Esophagus squamous epithelium (tissue), 5 donors: ENCODE measurements at places on chromosomes 13 and 19. TPM values are rescaled to one million over a fixed set of nuclear protein-coding genes. Genes with fewer than 3 reads are reported as not detected.

DNA sequence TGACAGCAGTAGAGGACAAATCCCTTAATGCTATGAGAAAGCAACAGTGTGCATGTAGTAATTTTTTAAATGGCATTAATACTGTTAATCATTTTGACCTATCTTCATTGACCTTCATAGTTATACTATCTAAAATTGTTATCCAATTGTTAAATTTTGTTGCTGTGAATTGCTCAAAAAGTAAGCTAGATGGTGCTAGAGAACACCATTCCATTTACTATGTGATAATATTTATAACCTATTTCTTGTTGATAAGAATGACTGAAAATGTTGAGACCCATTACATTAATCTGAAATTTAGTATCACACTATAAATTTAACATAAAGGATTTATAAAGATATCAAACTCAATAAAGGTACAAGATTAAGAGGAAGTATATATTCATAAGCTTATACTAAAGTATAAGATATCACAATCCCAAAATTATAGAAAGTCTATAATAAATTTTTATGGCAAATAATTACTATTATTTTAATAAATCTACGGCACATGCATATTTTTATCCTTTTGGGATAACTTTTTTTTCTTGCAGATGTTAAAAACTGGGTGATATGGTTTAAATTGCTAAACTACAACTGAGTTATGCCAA, 1573.3 kb downstream of the PCDH9 start:
- no peaks in the 10 kb centered on the region for H3K27me3 ChIP-seq
- H3K27ac ChIP-seq: no peak overlapping the region
- H3K4me1 ChIP-seq: no peaks in the 10 kb centered on the region
- no peak overlapping the region for H3K4me3 ChIP-seq

DNA sequence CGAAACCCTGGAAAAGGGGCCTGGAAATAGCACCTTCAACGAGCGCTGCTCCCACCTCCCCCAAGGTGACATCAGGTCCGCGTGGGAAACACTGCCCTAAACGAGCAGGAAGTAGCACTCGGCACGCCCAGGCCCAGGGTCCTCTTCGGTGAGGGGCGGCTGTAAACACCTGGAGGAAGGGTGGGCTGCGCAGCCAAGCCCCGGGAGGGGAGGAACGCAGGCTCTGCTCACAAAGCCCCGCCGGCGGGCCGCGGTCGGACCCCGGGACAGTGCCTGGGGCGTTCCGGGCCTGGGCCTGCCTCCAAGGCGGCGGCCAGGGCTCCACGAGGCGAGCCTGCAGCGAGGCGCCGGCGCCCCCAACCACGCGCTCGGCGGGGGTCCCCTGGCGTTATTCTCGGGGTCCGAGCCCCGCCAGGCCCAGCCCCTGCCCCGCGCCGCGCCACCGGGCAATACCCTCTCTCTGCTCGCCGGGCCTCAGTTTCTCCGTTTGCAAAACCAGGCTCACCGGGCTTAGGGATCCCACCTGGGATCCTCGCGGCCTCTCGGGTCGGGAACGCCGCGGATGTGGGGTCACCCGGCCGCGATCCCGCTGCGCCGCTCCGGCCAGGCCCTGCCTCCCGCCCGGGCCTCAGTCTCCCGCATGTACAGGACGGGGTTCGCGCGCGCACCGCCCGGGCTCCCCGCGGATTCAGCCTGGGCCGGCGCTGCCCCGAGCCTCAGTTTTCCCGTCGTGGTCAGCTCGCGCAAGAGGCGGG, 630 bp downstream of the RNF126 start:
- H3K27ac ChIP-seq: peak overlapping the region; percentile 98
- no peaks in the 10 kb centered on the region for H3K36me3 ChIP-seq
- peak overlapping the region; percentile 85 for H3K4me3 ChIP-seq
- no peaks in the 10 kb centered on the region for H3K27me3 ChIP-seq
- no peak for DNase-seq

DNA sequence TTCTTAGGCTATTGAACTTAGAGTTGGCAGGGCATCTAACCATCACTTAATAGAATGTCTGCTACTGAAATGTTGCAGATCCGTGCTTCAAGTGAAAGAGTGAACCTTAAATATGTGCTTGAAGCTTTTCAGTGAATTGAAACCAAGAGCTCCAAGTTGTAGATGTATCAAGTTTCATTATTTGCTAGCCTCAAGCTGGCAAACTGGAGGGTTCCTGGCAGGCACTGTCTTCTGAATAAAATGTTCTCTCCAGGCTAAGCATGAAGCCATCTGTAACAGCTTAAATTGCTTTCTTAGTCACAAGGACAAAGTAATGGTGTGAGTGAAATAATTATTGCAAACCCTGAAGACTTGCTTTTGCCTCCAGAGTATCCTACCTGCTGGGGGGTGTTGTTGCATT, 415.0 kb upstream of the SPRY2 start:
- H3K4me3 ChIP-seq: no peak overlapping the region
- no peaks in the 10 kb centered on the region for H3K36me3 ChIP-seq
- H3K27ac ChIP-seq: no peak overlapping the region
- H3K4me1 ChIP-seq: no peaks in the 10 kb centered on the region
- no peaks in the 10 kb centered on the region for H3K27me3 ChIP-seq
- no peak for DNase-seq

DNA sequence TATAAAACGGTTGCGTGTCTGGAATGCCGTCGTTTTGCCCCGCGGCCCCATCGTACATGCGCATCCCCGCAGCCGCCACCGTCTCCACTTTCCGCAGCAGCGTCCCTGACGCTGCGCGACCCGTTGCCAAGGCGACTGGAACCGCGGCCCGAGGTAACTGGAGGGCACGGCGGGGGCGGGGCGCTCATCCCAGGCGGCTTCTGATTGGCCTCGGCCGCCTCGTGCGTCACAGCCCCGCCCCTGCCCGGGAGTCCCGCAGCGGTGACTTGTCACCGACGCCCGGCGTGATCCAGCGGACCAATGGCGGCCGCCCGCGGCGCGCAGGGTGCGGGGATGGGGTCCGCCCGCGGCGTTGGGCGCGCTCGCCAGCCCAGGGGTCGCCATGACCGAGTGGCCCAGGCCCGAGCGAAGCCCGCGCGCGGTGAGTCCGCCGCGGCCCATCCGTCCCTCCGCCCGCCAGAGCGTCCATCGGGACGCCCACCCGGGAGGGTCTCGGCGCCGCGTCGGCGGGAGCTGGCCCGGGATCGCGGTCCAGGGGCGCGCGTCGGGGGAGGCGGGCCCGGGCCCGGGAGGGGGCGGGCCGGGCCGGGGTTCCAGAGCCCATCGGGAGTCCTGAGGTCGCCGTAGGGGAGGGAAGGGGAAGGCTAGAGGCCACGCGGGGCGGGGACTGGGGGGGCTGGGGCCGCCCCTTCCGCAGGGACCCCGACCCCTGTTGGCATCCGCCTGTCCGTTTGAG, at the start of gene ZSCAN1:
Gene ZSCAN1 (plus strand): TSS at position 285 of the 736 bp plus-strand sequence. CDS start 3,812 bp downstream, outside the sequence.
- peak within 1 kb of the TSS; percentile 70 for H3K27ac ChIP-seq
- no peaks in the 10 kb centered on the region for H3K27me3 ChIP-seq
- H3K36me3 ChIP-seq: no peaks in the 10 kb centered on the region
- no peak for DNase-seq
- H3K4me1 ChIP-seq: peaks cover 13% of the 10 kb centered on the region

- H3K27me3 ChIP-seq: no peaks in the 10 kb centered on the region
- no peaks in the 10 kb centered on the region for H3K36me3 ChIP-seq
- no peak for DNase-seq
These were observed 54.2 kb downstream of the GPR12 start for GRCh38 chr13:26706381-26706780.

DNA sequence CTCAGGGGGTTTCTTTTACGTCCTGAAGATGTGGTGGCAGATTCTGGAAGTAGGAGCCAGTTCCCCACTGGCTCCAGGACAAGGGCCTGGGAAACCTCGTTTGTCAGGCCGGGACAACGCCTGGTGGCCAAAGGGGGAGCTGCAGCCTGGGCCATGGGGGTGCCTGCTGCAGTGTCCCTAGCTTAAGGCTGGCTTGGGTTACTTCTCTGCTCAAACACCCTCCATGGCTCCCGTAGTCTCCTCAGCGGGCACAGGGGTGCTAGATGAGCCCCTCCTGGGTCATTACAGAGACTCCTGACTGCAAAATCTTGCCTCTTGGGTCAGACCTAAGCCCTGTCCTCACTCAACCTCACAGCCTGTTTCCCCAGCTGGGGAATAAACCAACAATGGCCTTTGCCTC, 14.7 kb downstream of the CILP2 start:
- no peak overlapping the region for H3K4me3 ChIP-seq
- no peaks in the 10 kb centered on the region for H3K27me3 ChIP-seq
- no peaks in the 10 kb centered on the region for H3K4me1 ChIP-seq
- H3K27ac ChIP-seq: no peak overlapping the region
- H3K36me3 ChIP-seq: no peaks in the 10 kb centered on the region
- no peak for DNase-seq

DNA sequence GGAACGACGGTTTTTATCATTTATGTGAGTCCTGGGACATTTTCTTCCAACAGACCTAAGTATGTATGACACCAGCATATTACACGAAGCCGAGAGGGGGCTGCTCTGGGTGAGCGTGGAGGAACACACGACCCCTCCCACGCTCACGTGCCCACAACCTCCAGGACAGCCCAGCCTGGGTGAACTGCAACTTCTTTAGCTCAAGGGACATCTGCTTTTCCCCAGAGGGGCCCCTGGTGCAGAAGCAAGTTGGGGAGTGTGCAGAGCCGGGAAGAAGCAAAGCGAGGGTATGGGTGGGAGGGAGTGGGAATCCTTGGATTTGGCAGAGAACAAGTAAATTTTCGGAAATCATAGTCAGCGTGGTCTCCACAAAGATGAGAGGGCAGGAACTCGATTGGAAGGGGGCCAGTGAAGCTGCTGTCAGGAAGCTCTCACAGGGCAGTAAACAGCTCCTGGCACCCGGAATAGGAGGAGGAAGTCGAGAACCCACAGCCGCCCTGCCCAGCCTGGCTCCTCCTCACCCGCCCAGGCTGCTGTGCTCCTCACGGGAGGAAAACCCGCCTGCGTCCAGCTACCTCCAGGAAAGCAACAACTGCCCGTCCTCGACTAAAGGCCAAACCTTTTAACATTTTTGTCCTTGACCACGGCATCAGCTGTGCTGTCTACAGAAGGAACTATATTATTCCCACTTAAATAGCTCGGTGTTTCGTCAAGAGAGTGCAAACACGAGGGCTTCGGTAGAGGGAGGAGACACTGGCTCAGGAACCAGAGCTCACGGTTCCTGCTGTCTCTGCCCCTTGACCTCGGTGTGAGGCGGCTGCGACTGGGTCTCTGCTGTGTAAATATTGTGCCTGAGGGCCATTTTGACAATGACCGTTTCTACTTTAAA, 17.2 kb upstream of the CFAP97D2 start:
- peaks cover 15% of the 10 kb centered on the region for H3K4me1 ChIP-seq
- no peaks in the 10 kb centered on the region for H3K36me3 ChIP-seq
- H3K27ac ChIP-seq: no peak overlapping the region
- DNase-seq: no peak
- H3K4me3 ChIP-seq: no peak overlapping the region
- H3K27me3 ChIP-seq: no peaks in the 10 kb centered on the region

- H3K27me3 ChIP-seq: no peaks in the 10 kb centered on the region
- DNase-seq: no peak
- H3K4me3 ChIP-seq: peak within 1 kb of the TSS; percentile 83
- peaks cover 26% of the 10 kb centered on the region for H3K4me1 ChIP-seq
- peak within 1 kb of the TSS; percentile 94 for H3K27ac ChIP-seq
- peaks cover 12% of the 10 kb centered on the region for H3K36me3 ChIP-seq
These were observed at the start of gene FOXA3 for GRCh38 chr19:45863840-45864628. Gene FOXA3, plus strand, starts transcription at chr19:45864326. Its CDS starts 131 bp downstream, at chr19:45864457.

DNA sequence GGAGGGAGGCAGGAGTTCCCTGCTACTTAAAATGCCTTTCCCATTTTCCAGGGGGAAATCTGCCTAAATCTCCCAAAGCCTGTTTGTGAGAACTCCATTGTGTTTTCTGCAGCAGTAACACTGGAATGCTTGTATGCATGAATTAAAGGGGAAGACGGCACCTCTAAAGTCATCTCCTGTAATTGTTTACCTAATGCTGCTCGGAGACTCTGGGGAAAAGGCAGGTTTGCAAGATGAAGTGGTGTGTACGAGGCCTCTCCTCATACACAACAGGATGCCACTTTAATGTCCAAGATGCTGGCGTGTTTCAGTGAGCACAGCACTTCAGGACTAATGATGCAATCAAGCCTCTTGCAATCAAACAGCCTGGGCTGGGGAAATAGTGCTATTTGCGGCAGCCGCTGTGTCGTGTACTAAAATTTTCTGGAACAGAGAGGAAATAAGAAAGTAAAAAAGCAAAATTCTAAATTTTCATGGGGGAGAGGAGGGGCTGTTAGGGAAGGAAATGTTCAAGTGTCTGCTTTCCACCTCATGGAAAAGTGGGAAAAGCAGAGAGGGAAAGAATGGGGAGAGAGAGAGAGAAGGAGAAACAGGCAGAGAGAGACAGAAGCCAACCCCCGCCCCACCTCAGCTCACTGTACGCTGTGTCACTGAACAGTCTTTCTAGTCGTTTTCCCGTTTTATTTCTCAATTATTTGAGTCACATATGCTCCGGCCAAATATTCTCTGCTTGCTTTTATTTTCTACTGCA, 32.9 kb downstream of the TSHZ3 start:
- peaks cover 10% of the 10 kb centered on the region for H3K4me1 ChIP-seq
- no peak for DNase-seq
- H3K36me3 ChIP-seq: no peaks in the 10 kb centered on the region
- H3K27ac ChIP-seq: peak overlapping the region; percentile 71

GRCh38 chr13:104015646-104016396, 949.6 kb upstream of the SLC10A2 start:
- H3K27ac ChIP-seq: no peak overlapping the region
- H3K4me1 ChIP-seq: no peaks in the 10 kb centered on the region
- H3K4me3 ChIP-seq: no peak overlapping the region
- H3K27me3 ChIP-seq: no peaks in the 10 kb centered on the region

GRCh38 chr19:43498233-43498842, 6.2 kb downstream of the PHLDB3 start:
- no peak overlapping the region for H3K27ac ChIP-seq
- H3K4me3 ChIP-seq: no peak overlapping the region
- H3K4me1 ChIP-seq: peaks cover 18% of the 10 kb centered on the region
- no peaks in the 10 kb centered on the region for H3K27me3 ChIP-seq

GRCh38 chr13:20360041-20360491, 127.9 kb upstream of the GJB6 start:
- no peak overlapping the region for H3K27ac ChIP-seq
- no peaks in the 10 kb centered on the region for H3K27me3 ChIP-seq
- H3K36me3 ChIP-seq: no peaks in the 10 kb centered on the region

DNA sequence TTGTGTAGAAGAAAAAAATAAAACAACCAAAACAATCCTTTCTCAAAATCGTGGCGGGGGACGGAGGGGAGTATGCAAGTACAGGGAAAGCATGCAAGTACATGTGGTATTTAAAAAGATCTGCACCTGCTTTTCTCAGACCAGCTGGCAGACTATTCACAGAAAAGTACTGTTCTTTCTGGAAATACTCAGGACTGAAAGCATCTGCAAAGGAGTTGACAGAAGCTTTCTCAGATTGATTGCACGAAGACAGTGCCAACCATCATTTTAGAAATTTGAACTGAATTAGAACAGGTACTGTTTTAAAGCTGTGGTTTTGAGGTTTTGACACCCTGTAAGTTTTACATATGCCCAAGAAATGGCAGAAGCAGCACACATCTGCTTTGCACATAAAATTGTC, 19.8 kb upstream of the PCDH8 start:
- H3K36me3 ChIP-seq: no peaks in the 10 kb centered on the region
- no peaks in the 10 kb centered on the region for H3K27me3 ChIP-seq
- H3K4me3 ChIP-seq: no peak overlapping the region

SAMD4B gene
- total RNA-seq: 69.4 TPM

C19orf85 gene
- total RNA-seq: not detected

TRAPPC2B gene
- total RNA-seq: 15.9 TPM

JUNB gene
- 260 TPM for total RNA-seq

ZNF708 gene
- 3.0 TPM for total RNA-seq
